Right ventricle myocardium inferior (tissue), 1 donor: ENCODE measurements at places on chromosomes 16 and 17. TPM values are rescaled to one million over a fixed set of nuclear protein-coding genes. Genes with fewer than 3 reads are reported as not detected.

FOXF1 gene
- total RNA-seq: 0.05 TPM

PRAC1 gene
- not detected for total RNA-seq

CPD gene
- 20.2 TPM for total RNA-seq

PEMT gene
- total RNA-seq: 18.2 TPM

HOXB7 gene
- 0.41 TPM for total RNA-seq

TMEM186 gene
- 13.8 TPM for total RNA-seq

WFDC1 gene
- 1.5 TPM for total RNA-seq

CSH2 gene
- not detected for total RNA-seq

SLC35G3 gene
- not detected for total RNA-seq

DNA sequence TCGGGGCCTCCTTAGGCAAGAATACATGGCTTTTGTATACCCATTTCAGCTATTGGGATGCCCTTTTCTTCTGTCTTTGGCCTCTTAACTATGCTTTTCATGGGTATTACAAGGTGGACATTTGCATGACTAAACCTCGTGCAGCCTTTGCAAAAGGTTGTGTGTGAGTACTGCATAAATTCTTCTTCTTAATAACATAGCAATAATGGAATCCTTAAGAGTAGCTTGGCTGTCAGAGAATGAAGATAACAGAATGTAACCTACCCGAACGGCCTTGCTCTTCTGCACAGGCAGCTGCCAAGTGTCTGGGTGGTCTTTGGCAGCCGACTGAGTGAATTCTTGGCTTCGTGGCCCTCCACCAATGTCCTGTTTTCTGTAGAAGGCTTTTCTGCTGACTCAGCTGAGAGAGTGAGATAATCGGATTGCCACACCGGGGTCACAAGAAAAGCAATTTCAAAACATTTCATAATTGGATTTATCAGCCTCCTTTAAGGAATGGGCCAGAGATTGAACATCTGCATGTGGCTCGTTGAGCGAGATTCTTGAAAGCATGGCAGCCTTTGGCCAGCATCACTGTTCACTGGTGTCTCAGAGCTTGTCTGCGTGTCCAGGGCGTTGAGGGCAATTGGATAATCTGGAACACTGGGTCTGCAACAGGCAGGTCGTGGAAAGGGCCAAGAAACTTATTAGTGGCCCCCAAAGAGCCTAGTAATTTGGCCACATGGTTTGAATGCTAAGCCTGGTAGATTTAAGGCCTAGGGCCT lies 13.4 kb downstream of the IRF8 start:
- no peak for DNase-seq

- DNase-seq: no peak
These were observed 8.8 kb downstream of the ADAT1 start for GRCh38 chr16:75614066-75614897.

GRCh38 chr17:50353600-50354195 lies 7.8 kb downstream of the XYLT2 start:
- no peak for DNase-seq

- DNase-seq: no peak
These were observed 8.8 kb downstream of the MAP3K14 start for GRCh38 chr17:45308016-45308365.

DNA sequence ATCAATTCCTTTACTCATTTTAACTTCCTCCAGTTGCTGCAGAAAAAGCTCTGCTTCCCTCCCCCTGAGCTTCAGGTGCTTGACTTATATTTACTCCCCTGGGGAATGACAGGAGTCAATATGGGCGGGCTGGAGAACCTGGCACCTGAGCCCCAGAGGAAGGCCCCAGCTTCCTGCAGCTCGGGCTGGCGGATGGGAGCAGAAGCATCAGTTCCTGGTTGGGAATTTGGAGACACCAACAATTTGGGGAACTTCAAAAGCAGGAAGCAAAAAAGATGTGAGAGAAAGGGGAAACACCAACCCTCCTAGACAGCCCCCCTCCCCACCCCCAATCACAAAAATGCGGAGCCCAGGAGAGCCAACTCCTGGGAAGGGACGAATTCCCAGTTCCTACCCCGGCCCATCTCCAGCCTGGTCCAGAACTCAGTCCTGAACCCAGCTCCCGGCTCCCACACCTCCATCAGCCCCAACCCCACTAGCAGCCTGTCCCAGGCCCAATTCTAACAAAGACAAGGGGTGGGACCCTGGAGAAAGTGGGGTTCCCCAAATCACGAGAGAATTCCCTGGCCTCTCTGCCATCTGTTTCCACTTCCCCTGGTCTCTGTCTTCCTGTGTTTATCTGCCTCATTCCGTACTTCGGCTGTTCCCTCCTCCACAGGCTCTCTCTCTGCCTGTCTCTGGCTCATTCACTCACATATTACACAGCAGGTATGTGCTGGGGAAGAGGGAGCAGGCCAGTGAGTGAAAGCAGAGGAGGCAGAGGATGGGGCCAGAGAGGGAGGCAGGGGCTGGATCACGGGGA lies 16.2 kb upstream of the ASGR2 start:
- no peak for DNase-seq

DNA sequence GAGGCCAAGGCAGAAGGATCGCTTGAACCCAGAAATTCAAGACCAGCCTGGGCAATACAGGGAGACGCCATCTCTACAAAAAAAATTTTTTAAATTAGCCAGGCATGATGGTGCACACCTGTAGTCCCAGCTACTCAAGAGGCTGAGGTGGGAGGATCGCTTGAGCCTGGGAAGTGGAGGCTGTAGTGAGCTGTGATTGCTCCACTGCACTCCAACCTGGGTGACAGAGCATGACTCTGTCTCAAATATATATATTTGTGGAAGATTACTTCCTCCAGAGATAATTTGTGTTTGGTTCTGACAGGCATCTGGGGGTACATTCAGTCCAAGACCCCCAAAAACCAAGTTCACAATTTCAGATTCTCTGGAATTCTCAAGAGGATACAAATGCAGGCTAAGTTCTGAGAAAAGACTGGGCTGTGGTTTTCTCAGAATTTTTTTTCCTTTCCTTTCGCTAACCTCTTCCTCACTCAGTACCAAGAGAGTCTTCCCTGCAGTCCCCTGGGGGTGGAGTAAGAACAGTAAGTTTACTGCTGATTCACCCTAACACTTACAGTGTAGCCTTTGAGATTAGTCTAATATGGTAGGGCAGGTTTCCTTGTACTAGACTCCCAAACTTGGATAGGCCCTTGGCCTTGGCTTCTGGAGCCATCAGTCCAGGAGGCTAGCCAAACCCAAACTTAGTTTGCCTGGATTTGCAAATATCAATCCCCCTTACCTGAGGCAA lies 15.1 kb downstream of the GSDMB start:
- DNase-seq: no peak

DNA sequence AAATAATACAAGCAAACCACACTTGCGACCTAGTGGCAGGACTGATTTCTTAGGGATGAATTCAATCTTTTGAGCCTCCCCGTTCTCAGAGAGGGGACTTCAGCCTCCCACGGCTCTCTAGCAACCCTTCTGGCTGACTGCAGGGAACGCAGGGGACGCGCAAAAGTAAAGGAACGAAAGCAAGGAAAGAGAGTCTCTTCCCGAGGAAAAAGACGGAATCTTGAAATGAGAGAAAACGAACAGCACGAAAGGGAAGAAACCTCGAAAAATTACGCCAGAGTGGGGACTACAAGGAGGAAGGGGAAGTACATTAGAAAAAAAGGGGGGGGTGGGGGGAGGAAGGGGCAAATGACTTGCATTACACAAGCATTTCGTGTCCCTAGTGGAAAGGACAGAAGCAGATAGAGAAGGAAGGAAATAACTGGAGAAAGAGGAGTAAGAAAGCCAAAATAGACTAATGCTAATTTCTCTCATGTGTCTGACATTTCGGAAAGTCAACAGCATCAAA lies 1.2 kb downstream of the GRB2 start:
- DNase-seq: peak; percentile 70

DNA sequence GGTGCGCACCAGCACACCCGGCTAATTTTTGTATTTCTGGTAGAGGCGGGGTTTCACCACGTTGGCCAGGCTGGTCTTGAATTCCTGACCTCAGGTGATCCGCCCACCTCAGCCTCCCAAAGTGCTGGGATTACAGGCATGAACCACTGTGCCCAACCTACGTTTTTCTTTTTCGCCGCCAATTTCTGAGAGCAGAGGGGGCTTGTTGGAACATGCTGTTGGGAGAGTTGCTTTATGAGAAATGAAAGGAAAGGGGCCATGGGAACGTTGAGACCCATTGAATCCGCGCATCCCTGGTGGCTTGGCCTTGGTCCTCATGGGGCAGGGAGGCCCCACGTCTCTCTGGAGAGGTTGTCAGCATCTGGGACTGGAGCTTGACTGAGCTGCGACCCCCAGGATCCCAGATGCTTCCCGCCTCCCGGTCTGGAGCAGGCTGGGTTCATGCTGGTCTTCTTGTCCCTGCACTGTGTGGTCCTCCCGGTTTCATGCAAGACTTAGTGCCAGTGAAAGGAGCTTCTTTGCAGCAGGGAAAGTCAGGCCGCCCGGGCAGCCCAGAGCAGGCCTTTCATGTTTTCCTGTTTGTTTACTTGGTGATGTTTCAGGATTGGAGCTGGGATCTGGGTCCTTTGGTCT lies 22.8 kb downstream of the CRISPLD2 start:
- no peak for DNase-seq

DNA sequence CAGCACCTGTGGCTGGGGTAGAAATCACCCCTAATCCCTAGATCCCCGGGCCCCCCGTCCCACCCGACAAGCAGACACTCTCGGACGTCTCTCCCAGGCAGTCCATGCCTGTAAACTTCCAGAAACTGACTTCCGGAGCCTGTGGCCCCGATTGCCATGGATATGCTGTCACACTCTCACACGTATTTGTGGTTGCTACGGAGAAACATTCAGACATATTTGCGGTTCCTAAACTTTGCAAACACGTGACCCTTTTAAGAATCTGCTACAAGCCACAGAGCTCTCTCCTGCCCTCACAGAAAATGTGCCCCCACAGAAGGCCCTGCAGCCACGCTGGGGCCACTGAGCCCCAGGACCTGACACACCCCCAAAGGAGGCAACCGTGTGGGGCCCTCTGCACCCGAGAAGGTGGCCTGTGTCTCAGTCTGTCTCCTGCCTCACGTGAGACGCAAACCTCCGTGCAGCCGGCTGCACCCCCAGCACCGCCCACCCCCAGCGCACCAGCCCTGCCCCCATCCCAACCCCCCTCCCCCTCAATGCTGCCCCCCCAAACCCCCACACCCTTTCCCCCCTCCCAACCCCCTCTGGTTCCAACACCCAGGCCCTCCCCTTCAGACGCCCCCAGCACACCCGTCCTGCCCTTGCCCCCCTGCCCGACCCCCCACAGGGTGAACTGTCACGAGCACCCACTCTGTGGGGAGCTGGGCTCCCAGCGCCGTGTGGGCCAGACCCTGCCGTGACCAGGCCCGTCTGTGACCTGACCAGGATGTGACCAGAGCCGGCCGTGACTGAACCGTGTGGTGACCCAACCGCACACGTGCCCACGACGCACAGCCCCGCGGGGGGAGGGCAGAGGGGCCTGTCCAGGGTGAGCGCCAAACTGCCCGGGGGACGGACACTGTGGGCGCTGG lies 66.3 kb upstream of the METRNL start:
- DNase-seq: no peak

DNA sequence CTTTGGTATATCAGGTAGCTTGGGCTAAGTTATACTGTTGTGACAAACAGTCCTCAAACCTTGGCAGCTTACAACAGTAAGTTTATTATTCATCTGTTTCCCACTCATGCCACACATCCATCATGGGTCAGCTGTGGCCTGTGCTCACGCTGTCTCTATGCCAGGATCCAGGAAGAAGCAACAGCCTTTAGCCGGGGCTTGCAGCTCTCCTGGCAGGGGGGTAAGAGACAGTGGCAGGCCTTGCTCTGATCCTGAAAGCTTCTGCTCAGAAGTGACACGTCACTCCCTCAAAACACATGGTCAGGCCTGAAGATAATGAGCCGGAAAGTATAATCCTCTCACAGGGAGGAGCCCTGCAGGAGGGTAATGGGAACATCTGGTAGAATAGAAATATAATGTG lies 377.6 kb downstream of the CPPED1 start:
- no peak for DNase-seq

GRCh38 chr16:23534868-23535860 lies 22.0 kb downstream of the EARS2 start:
- no peak for DNase-seq

DNA sequence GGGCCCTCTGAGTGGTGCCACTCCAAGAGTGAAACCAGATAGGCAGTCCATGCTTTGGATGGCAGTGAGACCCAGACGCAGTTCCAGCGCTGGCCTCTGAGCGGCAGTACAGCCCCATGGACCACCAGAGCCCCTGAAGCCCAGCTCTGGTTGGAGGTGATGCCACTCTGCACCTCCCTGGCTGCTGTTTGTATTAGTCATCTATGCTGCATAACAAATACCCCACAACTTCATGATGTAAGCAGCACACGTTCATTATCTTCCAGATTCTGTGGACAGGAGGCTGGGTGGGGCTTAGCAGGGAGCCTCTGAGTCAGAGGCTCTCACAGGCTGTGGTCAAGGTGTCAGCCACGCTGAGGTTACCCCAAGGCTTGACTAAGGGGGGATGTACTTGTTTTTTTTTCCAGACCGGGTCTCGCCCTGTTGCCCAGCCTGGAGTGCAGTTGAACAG lies 5.1 kb upstream of the NME4 start:
- DNase-seq: peak; percentile 71

- DNase-seq: no peak
These were observed 1.6 kb downstream of the OMG start for GRCh38 chr17:31295489-31295871.

- peak; percentile 69 for DNase-seq
These were observed 33.9 kb downstream of the DCUN1D3 start for GRCh38 chr16:20866145-20866772.

DNA sequence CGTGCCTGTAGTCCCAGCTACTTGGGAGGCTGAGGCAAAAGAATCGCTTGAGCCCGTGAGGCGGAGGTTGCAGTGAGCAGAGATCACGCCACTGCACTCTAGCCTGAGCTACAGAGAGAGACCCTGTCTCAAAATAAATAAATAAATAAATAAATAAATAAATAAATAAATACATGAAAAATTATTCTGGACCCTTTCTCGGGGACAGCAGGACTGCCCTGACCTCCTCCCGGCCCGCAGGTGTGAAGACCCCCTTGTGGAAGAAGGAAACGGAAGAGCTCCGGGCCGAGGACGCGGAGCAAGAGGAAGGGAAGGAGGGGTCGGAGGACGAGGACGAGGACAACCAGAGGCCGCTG lies 3.1 kb downstream of the C17orf50 start:
- no peak for DNase-seq
